ENCODE measurements at places on chromosomes 4 and X. TPM values are rescaled to one million over a fixed set of nuclear protein-coding genes. Genes with fewer than 3 reads are reported as not detected.

- no peak for DNase-seq
These were observed 60.9 kb downstream of the CPZ start for GRCh38 chr4:8653326-8654000.

GRCh38 chr4:41028392-41029076 lies 185.8 kb downstream of the APBB2 start:
- no peak for DNase-seq

- no peak for DNase-seq
These were observed 70.1 kb downstream of the NAA11 start for GRCh38 chr4:79255793-79256192.

RIPPLY1 gene
- not detected for total RNA-seq

DNA sequence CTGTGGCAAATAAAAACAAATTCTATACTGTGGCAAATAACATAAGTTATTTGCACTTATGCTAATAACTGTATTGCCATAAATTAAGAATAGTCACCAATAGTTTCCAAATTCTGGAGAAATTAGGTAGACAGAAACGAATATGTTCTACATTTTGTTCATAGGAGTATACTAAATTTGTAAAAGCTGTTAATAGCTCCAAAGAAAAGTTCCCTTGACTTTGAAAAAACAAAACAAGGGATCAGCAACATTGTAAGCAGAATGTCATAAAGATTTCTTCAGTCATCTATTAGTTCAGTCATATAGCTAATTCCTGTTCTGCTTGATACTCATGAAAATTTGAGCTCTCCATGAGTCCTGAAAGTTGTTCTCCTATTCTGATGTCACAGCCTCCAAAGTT lies 1472.8 kb downstream of the C4orf33 start:
- no peak for DNase-seq

GRCh38 chr4:150037251-150037856 lies 40.9 kb upstream of the DCLK2 start:
- DNase-seq, result no peak

- DNase-seq, result no peak
These were observed 89.9 kb downstream of the PLS3 start for GRCh38 chrX:115650916-115651315.

Data from natural killer cell (primary cell).